ENCODE measurements at places on chromosomes 3 and 15.

GRCh38 chr3:182969277-182969676, 11.1 kb downstream of the DCUN1D1 start:
- no peak for DNase-seq

DNA sequence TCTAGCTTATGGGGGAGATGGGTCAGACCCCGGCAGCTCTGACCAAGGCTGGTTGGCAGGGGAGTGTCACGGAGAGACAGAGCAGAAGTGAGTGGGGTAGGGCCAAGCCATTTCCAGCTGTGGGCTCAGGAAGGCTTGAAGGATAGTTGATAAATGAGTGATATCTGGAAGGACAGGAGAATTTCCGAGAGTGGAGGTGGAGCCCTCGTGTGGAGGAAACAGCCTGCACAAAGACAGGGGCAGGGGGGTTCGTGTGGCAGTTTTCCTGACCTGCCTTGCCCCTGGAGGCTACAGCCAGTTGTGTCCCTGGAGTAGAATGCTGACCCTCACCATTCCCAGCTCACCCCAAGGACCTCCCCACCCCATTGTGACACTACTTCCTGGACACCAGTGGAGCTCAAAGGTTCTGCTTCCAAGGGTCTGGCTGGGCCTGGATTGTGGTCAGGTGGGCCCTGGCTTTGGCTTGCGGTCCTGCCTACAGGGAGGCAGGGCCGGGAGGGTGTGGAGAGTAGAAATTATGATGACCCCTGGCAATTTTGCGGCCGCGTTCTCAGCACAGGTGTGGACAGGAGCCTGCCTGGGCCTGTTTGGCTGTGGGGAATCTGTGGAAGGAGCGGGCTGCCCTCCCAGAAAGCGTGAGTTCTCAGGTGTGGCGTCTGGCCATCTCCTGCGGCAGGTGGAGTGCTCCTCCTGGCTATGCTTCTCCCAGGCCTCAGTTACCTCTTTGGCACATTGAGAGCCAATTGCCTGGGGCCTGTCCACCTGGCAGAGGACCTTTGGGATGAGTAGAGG, at the start of gene SLC22A14:
Gene SLC22A14, plus strand, starts transcription at position 400 of the 792 bp plus-strand sequence. CDS start 23,733 bp downstream, outside the sequence.
- no peak for DNase-seq

- DNase-seq = no peak
Observed at GRCh38 chr3:31911643-31912042, 69.4 kb downstream of the OSBPL10 start.

- no peak for DNase-seq
Observed at GRCh38 chr15:50471072-50471471, 46.9 kb downstream of the USP8 start.

GRCh38 chr3:62013951-62014350, 359.4 kb downstream of the FEZF2 start:
- DNase-seq = no peak

- DNase-seq = no peak
Observed at GRCh38 chr15:88623632-88624031, 2.5 kb downstream of the AEN start.

DNA sequence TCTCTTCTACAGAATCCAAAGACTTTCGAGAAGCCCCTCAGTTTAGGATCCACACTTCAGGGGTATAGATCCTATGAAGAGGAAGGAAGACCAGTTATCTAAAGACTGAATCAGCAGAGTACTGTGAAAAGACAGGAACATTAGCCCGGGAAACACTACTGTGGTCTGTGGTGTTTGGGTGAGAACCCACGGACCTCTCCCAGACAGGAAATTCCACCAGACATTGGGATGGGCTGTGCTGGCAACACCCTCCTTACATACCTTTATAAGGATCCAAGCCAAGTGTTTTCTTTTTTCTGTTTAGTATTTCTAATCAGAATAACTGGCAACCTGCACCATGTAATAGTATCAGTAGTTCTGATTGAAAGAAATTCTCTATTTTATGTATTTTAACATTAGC, 14.1 kb downstream of the TMEM207 start:
- DNase-seq = no peak

GRCh38 chr3:76063019-76063418, 277.7 kb upstream of the ZNF717 start:
- no peak for DNase-seq

DNA sequence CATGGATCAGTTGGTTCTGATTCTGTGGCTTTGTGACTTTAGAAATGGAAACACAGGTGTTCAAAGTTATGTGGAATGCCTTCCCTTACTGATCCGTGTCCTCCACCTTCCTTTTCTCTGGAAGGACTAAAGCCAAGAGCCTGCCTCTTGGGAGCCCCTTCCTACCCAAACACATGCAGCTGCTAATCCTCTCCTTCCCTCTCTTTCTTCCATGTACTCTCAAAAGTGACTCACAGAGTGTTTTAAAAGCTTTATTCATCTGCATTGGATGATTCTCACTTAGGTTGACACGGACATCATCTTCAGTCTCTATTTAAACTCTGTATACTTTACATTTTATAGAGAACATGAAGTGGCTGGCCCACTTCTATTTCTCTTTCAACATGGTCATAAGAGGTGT, 856.5 kb upstream of the ARPP21 start:
- no peak for DNase-seq

DNA sequence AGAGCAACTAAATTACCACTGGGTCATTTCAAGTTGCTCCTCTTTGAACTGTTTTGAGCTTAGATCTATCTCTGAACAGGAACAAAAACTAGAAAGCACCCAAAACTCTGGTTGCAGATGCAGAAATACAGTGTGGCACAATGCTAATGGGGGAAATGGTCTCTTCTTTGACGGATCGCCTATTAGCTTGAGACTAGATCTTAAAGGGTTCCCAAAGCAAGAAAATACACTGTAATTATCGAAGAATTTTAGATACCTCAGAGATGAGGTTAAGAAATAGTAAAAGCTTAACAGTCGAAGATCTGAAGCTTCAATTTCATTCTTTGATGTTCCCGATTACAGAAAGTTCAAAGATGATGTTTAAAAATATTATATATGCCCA, 818 bp downstream of the PPP1R2 start:
- peak; percentile 48 for DNase-seq

All from stomach (tissue), 19 donors.